ENCODE measurements at places on chromosomes 7 and 10.
A peak's percentile ranks its signal among the peaks of the same experiment; 100 is the strongest.

- no peak for DNase-seq
Observed at GRCh38 chr7:145398758-145399157, 562.9 kb upstream of the TPK1 start.

GRCh38 chr7:129271500-129272355 is 46.9 kb downstream of the AHCYL2 start:
- peak; percentile 50 for DNase-seq

DNA sequence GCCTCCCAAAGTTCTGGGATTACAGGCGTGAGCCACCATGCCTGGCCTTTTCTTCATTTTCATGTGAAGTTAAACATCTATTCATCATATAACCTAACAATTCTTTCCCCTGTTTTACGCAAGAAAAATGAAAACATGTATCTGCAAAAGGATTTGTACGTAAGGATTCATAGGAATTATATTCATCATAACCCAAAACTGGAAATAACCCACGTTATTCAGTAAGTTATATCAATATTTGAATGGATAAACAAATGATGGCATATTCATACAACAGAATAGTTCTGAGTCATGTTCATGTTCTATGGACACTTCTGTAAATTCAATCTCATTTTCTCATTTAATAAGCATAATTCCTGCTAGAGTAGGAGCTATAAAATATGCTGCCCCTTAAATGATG is 35.2 kb upstream of the CAV2 start:
- DNase-seq, result no peak

GRCh38 chr7:1567049-1567771 is 2.6 kb downstream of the PSMG3 start:
- peak; percentile 35 for DNase-seq

DNA sequence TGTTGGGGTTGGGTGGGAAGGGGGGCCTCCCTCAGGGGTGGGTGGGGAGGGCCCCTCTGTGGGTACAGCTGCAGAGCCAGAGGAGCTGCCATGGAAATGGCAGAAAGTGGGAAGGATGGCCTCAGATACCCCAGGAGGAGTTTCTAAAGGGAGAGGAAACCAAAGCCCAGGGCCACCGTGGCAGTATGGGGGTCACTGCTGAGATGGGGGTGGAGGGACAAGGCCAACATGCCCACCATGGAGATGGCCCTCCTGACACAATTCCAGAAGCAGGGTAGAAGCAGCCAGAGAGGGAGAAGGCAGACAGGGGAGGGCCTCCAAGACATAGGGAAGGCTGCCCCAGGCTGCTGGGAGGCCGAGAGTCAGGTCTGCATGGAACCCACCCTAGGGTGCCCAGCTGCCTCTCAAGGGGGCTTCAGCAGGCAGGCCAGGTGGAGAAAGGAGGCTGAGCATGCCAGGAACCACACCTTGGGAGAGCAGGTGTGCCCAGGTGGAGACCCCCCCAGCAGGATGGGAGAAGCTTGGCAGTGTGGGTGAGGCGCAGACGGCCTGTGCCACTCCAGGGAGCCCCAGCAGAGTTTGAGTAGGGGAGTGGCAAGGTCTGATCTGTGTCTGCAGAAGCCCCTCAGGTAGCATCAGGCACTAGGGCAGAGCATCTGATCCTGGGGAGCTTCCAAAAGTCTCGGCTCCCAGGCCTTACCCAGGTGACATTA is 146.8 kb downstream of the ARHGAP22 start:
- no peak for DNase-seq

GRCh38 chr10:104809288-104810090 is 168.4 kb downstream of the SORCS3 start:
- DNase-seq, result peak; percentile 97

DNA sequence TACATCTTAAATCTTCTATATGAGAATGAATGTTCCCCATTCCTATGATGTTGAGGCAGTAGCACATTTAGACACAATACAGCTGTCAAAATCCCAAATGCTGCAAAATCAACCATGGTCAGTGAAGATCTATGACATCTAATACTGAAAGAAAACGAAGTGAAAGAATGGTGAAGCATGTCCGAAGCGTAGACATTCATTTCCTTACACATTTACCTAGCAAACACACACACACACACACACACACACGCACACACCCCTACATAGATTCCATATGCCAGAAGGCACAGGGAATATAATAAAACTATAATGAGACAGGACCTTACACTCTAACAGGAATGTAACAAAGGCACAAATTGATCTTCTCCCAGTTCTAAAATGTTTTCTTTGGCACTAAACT is 32.5 kb downstream of the CCDC6 start:
- DNase-seq, result no peak

- DNase-seq, result peak; percentile 51
Observed at GRCh38 chr7:127253281-127254162, 781 bp upstream of the GRM8 start.

DNA sequence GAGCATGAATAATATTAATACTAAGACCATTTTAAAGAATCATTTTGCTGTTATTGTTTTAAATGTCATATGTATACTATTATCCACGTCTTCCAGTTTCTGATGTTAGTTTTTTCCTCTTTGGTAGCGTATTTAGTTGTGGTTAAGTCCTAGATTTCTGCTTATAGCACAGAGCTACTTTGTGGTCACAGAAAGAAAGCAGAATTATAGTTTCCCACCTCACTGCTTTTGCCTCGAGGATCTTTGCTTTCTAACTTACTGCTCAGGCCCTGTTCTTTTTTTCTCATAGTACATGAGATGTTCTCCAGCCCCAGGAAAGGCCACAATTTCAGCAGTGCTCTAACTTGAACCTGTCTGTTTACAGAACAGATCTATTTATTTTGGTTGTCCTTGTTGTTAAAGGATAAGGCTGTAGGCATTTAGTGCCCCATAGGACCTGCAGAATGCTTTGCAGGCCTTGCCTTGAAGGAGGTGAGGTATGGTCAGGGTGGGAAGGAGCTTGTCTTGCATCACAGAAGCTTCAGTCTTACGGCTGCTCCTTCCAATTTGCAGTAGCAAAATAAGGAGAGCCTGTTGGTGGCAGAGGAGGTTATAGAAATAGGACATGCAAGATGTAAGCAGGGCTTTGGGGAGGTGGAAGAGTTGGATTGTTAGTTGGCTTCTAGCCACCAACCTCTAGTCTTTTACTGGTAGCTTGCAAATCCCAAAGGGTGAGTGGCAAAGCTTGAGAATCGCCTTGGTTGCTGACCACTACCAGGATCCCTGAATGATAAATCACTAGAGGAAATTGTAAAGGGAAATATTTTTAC is 129.1 kb downstream of the LRRC4 start:
- no peak for DNase-seq

- no peak for DNase-seq
Observed at GRCh38 chr10:35041502-35041879, 48.6 kb downstream of the CUL2 start.

DNA sequence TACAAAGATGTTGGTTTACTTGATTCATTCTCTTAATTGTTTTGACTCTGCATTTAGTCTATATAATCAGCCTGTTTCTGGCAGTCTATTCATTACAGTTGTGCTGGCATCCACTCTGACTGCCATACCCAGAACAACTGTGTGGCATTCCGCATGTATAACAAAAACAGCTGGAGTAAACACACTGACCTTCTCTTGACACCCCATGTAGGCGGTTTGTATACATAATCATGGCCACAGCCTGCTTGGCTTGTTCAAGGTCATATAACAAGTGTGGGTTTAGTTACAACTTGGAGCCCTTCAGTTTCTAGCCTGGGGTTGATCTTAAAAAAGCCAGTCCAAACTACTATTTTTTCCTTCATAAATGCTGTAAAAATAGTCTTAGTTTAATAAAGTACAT is 70.9 kb downstream of the MBL2 start:
- DNase-seq, result no peak

- DNase-seq, result no peak
Observed at GRCh38 chr10:54869022-54869421, 68.0 kb upstream of the PCDH15 start.

- no peak for DNase-seq
Observed at GRCh38 chr10:95391581-95392216, 100.9 kb upstream of the PDLIM1 start.

GRCh38 chr10:2326411-2326810 is 589.1 kb upstream of the ADARB2 start:
- no peak for DNase-seq

DNA sequence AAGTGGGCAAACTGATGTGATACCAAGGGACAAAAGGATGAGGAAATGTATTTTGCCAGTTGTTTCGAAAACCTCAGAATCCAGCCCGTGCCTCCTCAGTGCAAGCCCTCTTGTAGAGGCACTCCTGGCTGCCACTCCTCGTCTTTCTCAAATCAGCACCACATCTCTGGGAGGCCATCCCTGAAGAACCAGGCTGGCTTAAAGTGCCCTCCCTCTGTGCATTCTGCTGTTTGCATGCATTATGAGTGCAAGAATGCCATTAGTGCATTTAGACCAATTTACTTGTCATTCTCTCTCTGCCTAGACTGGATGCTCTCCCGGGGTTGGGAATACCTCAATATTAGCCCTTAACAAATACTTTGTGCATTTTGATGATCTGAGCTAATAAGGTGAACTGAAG is 19.9 kb upstream of the FAM180A start:
- DNase-seq, result no peak

- peak; percentile 37 for DNase-seq
Observed at GRCh38 chr10:90857635-90858460, at the start of gene HTR7. Gene HTR7 (minus strand): TSS chr10:90858039. CDS start chr10:90857671, 368 bp downstream.

DNA sequence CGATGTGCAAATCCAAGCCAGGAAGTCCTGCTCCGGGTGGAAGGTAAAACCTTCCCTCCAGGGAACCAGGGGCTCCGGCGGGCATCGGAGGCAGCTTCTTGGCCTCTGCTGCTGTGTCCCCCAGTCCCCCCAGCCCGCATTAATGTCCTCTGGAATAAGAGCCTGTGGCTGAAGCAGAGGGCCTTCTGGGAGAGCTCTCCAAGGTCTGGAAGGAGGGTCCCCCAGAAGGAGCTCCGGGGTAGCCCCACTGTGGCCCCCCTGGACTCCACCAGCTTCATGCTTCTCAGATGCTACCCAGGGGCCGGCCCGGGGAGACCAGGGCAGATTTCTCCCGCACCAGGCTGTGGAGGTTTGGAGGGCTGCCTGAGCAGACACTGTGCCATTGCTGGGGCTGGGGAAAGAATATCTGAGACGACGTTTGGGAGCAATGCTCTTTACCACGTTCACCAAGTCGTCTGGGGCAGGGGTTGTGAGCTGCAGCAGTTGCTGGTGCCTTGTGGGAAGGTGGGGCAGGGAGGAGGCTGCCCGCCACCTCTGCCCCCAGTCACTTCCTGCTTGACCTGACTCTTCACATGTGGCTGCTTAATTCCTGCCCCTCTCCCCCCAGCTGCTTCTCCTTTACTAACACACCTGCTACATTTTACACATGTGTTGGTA is 8.3 kb downstream of the ZNF853 start:
- no peak for DNase-seq

GRCh38 chr7:157021871-157022680 is 11.6 kb upstream of the MNX1 start:
- no peak for DNase-seq

DNA sequence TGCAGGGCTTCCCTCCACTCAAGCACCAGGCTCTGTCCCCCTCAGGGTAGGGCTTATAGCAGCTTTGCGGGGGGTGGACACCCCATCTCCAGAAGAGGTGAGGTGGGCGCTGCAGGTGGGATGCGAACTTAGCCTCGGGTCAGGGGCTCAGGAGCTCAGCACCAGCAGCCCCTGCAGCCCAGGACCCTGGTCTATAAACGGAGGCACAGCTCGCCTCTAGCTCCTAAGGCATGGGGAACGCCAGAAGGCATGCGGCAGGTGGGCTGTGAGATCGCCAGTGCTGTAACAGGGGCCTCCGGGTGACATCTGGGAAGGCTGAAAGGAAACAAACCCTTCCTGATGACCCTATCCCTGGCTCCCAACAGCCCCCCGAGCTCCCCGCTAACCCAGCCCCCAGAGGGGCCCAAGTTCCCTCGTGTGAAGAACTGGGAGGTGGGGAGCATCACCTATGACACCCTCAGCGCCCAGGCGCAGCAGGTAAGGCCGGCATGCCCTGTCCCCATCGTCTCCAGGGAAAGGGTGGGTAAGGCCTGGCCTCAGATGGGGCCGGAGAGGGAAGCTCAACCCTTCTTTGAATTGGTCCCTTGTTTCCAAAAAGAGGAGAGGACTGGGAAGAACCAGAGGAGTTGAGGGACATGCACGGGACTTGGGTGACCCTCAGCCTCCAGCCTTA is 4.2 kb downstream of the NOS3 start:
- no peak for DNase-seq

DNA sequence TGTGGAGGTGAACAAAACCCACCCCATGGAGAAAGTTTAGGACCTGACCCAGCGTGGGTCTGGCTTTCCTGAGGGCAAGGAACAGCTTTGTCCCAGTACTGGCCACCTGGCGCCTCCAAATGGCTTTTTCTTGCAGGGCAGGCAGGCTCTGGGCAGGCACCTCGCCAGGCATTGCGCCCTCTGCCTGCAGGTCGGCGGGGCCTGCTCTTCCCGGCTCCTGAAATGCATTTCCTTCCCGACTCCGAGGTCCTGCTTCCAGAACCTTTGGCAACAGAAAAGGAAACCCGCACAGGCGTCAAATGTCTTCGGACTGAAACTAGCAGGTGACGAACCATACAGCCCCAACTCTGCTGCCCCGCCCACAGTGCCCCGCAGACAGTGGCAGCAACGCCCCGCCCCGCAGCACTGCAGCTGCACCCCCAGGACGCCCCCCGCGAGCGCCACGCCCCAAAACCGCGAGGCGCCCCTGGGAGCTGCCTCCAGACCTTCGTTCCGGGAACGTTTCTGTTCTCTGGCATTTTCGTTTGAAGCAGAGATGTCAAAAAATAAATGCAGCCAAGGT is 65.5 kb downstream of the C10orf143 start:
- DNase-seq, result no peak

- no peak for DNase-seq
Observed at GRCh38 chr10:4661511-4662255, 164.3 kb upstream of the AKR1E2 start.

DNA sequence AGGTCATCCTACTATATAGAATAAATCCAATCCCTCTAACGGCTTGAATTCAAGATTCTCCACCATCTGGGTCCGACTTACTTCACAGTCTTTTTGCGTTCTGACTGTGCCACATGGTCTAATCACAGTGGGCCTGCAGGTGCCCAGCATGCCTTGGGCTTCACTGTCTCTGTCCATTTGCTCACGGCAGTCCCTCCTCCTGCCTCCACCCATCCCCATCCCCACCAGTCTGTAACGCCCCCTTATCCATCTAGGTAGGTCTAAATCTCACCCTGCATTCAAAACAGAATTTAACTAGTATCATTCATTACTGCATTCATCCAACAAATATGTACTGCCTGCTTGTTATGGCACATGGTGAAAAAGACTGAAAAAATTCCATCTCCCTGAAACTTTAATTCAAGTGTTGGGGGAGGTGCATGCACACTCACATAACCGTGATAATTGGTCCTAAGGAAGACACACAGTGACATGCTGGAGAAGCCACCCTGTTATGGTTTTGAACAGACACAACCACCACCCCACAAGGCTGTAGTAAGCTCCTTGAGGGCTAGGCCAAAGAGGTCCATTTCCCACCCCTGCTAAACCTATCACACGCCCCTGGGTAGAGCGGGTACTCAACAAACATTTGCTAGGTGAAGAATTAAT is 24.2 kb downstream of the SORBS1 start:
- peak; percentile 64 for DNase-seq

Measured in SW480 (cell line).